ENCODE measurements at places on chromosomes 16 and 17. TPM values are rescaled to one million over a fixed set of nuclear protein-coding genes. Genes with fewer than 3 reads are reported as not detected.
A peak's percentile ranks its signal among the peaks of the same experiment; 100 is the strongest.

Gene GDPD1
- 3.6 TPM for total RNA-seq

DNA sequence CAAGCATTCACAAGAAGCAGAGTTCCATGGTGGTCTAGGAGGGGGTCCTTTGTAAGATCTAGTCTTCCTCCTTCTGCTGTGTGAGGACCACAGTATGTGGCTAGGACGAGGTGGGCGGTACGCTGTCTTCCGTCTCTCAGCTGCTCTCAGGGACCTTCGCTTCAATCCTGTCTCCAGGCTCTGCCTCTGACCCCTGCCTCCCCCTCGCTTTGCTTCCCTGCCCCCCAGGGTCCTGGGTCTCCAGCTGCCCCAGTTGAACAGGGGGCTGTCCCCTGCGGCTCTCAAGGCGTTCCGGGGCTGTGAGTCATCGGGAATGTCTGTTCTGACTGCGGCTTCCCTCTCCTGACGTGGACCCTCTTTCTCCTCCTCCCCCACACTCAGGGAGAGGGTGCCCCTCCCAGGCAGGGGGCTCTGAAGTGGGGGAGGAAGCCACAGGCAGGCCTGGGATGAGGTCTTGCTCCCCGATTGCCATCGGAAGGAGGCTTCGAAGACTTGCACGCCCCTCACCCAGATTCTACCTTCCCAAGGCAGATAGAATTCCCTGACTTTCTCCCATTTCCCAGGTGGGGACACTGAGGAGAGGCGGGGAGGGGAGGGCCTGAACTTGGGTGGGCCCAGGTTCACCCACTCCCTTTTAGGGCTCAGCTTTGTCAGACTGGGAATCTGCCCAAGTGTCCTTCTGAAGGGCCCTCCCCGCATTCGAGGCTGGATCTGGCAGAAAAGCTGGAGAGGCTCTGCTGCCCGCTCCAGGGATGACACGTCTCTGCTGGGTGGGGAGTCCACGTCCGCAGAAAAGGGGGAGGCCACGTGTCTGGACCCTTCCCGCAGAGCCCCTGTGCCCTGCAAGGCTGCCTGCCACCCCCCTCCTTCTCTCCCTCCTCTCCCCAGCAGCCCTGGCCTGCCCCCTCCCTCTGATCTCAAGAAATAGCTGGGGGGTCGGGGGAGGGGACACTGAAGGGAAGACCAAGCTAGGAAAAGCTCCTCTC, 9.1 kb upstream of the COL1A1 start:
- peak; percentile 29 for DNase-seq

Gene CDK5RAP3
- total RNA-seq: 129 TPM

Gene MAP2K6
- 12.3 TPM for total RNA-seq

Gene WNT9B
- not detected for total RNA-seq

Gene ATP2A1
- 7.8 TPM for total RNA-seq

- DNase-seq: no peak
These were observed 14.8 kb downstream of the SCGB1C2 start for GRCh38 chr17:151886-152859.

Measured in G401 (cell line).